Stimulated activated CD8-positive, alpha-beta memory T cell treated with anti-CD3 and anti-CD28 coated beads, Interleukin-15, amount 100 ng/mL, for 1 hour (primary cell): ENCODE measurements at places on chromosomes 12 and 14.

GRCh38 chr12:87155621-87156020 lies 873.6 kb downstream of the C12orf50 start:
- DNase-seq, result no peak

DNA sequence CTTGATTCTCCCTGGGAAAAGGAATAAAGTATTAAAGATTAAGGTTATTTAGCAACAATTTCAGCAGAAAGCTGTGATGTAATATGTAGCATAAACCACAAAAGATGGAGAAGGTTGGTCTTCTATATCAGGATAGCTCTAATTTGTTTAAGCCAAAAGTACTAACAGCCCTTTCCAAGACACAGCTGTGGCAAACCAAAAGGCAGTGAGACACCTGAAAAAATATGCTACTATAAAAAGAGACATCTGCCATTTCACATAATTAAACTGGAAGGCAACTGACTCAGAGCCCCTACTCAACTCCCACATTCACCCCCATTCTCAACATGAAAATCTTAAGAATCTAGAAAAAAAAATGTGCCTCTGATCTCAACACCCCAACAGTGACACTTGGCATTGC lies 390.2 kb upstream of the PRICKLE1 start:
- no peak for DNase-seq

GRCh38 chr12:117968826-117969659 lies at the start of gene KSR2:
Gene KSR2 (minus strand): TSS chr12:117968990. CDS start chr12:117968255, 735 bp downstream.
- no peak for DNase-seq

- no peak for DNase-seq
Observed at GRCh38 chr14:24806061-24806678, 172.2 kb upstream of the GZMB start.

GRCh38 chr14:59015482-59015881 lies 173.0 kb upstream of the DAAM1 start:
- DNase-seq, result no peak

DNA sequence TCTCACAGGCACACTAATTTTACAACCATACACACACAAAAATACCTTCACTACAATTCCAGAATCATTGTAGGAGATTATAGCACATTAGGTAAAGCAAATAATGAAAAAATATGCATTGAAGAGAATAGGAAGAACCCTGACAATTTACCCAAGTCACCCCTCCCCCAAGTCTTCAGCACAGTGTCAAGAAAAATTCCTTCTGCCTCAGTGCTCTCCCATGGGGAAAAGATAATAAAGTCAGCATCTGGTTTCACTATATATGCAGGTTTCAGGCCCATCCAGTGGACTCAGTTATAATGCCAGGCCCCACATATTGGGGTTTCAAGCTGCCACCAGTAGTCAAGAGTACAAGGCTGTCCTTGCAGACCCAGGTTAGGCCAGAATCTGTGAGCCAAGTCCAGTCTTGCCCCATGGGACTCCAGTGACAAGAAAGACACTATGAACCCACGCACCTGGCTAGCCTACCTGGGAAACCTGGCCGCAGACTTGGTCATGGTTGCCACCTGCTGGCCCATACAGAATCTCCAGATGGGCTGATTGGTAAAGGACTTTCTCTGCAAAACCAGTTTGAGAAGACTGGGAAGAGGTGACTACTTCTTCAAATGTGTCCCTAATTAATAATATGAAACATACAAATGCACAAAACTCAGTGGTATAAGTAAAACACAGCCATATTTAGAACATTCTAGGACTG lies 398.6 kb upstream of the FLRT2 start:
- DNase-seq, result no peak

DNA sequence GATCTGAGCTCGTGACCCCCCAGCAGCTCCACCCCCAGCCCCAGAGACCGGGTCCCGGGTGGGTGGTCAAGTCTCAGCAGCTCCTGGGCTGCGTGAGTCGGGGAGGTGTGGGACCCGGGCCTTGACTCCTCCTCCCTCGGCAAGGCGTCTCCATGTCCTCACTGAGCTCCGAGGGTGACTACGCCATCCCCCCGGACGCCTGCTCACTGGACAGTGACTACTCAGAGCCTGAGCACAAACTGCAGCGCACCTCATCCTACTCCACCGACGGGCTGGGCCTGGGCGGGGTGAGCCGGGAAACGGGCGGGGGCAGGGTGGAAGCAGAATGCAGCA lies 28.1 kb downstream of the PIGH start:
- DNase-seq, result no peak

DNA sequence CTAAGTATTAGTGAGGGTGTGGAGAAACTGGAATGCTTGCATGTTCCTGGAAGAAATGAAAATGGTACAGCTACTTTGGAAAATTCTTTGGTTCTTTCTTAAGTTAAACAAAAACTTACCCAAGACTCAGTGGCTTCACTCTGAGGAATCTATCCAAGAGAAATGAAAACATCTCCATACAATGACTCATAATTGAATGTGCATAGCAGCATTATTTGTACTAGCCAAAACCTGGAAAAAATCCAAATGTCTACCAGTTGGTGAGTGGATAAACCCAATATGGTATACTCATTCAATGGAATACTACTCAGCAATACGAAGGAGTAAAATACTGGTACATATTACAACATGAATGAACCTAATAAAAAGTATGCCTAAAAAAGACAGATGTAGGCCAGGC lies 18.0 kb upstream of the CRACR2A start:
- no peak for DNase-seq

DNA sequence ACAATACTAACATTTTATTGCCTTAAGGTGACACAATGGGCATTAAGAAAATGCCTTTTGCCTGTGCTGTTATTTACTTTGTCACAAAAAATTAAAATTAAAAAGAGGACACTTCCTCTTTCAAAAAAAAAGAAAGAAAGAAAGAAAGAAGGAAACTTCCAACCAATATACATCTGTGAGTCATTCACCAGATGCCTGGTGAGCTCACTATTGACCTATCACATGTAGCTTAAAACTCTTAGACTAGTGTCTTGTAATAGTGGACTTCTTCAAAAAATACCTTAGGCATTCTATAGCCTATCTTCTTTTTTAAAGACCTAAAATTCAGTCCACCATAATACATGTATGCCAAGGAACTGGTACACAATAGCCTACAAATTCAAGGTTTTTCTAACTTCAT lies 4.9 kb upstream of the SOX5 start:
- DNase-seq, result no peak
